Spleen (tissue), 13 donors: ENCODE measurements at places on chromosomes 5 and 9. TPM values are rescaled to one million over a fixed set of nuclear protein-coding genes. Genes with fewer than 3 reads are reported as not detected.

The FGD3 gene
- 86.9 TPM for total RNA-seq

The KIF20A gene
- 3.8 TPM for total RNA-seq

The PRRX2 gene
- total RNA-seq: not detected

The IL7R gene
- total RNA-seq: 98.0 TPM

The ACOT12 gene
- total RNA-seq: not detected

The PCDHA1 gene
- not detected for total RNA-seq

GRCh38 chr9:124139001-124139400, 118.7 kb upstream of the NEK6 start:
- no peak for DNase-seq

GRCh38 chr9:107491081-107492053, 1.8 kb upstream of the KLF4 start:
- peak; percentile 76 for DNase-seq

DNA sequence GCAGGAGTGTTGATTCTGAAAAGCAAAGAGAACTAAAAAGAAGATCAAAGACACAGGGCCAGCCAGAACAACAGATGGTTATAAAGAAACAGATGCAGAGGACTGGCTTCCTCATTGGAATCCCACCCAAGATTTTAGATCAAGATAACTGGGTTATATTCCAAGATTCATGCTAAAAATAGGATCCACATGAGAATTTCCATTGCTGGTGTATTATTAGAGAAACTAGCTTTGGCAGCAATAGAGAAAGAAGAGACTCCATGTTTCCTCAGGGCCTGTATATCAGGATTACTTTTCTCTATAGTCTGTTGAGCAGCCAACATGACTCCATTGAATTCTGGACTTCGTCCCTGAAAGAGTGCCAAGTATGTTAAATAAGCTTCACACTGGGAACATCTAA, 367.3 kb downstream of the TUSC1 start:
- DNase-seq: no peak

- no peak for DNase-seq
These were observed 30.9 kb downstream of the GLT6D1 start for GRCh38 chr9:135608294-135608998.

DNA sequence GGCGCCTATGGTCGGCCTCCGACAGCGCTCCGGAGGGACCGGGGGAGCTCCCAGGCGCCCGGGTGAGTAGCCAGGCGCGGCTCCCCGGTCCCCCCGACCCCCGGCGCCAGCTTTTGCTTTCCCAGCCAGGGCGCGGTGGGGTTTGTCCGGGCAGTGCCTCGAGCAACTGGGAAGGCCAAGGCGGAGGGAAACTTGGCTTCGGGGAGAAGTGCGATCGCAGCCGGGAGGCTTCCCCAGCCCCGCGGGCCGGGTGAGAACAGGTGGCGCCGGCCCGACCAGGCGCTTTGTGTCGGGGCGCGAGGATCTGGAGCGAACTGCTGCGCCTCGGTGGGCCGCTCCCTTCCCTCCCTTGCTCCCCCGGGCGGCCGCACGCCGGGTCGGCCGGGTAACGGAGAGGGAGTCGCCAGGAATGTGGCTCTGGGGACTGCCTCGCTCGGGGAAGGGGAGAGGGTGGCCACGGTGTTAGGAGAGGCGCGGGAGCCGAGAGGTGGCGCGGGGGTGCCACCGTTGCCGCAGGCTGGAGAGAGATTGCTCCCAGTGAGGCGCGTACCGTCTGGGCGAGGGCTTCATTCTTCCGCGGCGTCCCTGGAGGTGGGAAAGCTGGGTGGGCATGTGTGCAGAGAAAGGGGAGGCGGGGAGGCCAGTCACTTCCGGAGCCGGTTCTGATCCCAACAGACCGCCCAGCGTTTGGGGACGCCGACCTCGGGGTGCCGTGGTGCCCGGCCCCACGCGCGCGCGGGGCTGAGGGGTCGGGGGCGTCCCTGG, 561 bp downstream of the DAPK1 start:
- peak; percentile 83 for DNase-seq

DNA sequence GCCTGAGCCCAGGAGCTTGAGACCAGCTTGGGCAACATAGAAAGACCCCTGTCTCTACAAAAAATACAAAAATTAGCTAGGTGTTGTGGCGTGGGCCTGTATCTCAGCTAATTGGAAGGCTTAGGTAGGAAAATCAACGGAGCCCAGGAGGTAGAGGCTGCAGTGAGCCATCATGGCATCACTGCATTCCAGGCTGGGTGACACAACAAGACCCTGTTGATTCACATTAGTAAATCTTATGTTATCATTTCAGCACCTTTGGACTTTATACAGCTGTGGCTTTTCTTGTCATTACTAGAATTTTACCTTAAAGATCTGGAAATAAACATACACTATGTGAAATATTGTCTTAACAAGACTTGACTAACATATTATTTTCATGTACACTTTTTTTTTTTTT, 185.0 kb downstream of the ZNF608 start:
- DNase-seq: no peak

GRCh38 chr9:27548055-27548741, 18.6 kb upstream of the MOB3B start:
- DNase-seq: no peak

- DNase-seq: no peak
These were observed 463.1 kb downstream of the DMAC1 start for GRCh38 chr9:7336356-7337065.

DNA sequence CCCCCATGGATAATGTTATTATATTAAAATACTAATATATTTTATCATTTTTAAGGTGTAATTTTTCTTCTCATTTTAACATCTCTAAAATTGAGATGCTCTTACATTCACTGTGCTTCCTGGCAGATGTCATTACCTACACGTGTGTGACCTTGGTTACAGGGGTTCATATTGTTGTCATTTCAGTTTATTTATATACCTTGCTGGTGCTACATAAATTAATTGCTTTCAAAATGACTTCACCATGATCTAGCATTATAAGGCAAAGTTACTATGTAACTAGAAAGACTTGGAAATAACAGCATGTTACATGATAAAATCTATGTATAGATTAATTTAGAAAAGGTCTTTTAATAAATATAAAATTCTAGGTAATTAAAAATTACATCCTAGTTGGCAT, 60.9 kb downstream of the ARHGEF28 start:
- no peak for DNase-seq

DNA sequence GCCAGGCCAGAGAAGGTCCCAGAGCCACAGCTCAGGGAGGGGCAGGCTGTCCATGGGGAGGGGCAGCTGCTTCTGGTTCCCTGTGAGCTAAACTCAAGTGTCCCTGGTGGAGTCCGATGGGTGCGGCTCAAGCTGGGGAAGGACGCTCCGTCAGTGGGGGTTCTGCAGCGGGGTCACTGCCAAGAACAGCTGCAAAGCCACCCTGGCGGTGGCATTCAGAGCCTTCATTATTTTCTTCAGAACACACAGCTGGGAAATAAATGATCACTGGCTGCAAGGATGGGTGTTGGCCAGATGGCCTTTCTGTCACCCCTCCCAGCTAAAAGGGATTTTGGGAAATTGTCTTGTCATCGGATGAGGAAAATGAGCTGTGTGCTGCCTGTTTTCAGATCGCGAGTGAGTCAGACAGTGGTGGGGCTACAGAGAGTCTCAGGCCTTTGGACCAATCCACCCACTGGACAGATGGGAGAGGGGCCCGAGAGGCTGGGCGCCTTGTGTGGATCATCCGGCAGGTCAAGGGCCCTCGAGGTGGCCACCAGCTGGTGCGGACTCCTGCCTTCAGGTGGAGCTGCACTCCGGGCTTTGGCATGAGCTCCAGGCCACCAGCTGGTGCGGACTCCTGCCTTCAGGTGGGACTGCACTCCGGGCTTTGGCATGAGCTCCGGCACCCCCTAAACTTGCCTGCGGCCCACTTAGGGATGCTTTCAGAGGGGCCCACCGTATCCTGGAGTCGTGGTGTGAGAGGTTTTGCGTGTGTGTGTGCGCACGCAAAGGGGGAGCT, 17.9 kb upstream of the GFPT2 start:
- no peak for DNase-seq

DNA sequence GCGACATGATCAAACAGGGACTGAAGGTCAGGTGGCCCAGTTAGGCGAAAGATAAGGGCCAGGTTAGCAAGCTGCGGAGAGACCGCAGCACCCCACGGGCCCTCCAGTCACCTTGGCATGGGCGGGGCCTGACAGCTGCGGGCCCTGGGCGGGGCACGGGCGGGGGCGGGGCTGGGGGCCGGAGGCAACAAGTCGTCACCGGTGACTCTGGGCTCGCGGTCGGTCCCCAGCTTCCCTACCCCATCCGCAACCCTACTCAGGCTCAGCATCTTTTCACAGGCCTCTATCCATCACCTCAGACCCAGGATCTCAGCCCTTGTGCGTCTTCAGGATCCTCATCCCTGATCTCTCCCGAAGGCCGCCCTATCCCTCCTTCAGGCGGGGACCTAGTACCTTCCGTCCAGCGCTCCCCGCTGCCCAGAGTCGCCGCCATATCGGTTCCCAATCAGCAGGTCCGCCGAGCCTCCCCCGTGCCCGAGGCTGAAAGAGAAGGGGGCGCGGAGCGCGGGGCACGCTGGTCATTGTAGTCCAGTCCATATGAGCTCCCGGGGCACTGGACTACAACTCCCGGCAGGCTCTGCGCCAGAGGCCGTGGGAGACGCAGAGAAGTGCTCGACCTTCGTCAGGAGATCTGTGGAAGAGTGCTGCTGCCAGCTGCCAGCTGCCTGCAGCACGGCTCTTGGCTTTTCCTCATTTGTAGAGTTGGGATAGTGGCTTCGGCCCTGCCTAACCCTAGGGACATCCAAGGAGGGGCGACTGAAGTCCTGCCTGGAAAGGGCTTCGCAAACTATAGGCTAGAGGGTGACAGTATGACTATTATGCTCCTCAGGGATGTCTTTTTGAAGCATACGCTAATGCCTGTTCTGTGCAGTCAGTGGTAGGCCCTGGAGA, at the start of gene DNAJC18:
Gene DNAJC18, minus strand, starts transcription at position 513 of the 891 bp plus-strand sequence. Its CDS starts 80 bp downstream, at position 433.
- DNase-seq: peak; percentile 98

DNA sequence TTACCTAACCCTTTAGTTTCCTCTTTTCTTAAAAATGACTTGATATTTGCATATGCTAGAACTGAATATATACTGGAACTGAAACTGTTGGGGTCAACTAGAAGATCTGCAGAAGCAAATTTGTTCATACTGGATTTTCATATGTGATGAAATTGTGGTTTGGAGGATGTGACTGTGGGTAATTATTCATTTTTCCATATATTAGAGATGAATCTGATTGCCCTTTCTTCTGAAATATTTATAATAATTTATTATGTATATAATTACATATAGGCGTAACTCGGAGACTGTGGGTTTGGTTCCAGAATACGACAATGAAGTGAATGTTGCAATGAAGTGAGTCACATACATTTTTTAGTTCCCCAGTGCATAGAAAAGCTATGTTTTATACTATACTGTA, 149.1 kb downstream of the ATP10B start:
- DNase-seq: no peak

DNA sequence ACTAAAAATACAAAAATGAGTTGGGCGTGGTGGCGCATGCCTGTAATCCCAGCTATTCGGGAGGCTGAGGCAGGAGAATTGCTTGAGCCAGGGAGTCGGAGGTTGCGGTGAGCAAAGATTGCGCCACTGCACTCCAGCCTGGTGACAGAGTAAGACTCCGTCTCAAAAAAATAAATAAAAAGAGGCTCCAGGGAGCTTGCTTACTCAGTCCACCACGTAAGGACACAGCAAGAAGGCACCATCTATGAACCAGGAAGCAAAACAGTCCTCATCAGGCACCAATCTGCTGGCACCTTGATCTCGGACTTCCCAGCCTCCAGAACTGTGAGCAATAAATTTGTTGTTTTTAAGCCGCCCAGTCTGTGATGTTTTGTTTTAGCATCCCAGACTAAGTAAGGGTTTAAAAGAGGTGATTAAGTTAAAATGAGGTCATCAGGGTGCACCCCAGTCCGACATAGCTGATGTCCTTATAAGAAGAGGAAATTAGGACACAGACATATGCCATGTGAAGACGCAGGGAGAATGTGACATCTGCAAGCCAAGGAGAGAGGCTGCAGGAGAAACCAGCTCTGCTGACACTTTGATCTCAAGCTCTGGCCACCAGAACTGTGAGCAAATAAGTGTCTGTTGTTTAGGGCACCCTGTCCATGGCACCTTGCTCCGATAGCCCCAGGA, 45.9 kb downstream of the C9orf50 start:
- DNase-seq: no peak

DNA sequence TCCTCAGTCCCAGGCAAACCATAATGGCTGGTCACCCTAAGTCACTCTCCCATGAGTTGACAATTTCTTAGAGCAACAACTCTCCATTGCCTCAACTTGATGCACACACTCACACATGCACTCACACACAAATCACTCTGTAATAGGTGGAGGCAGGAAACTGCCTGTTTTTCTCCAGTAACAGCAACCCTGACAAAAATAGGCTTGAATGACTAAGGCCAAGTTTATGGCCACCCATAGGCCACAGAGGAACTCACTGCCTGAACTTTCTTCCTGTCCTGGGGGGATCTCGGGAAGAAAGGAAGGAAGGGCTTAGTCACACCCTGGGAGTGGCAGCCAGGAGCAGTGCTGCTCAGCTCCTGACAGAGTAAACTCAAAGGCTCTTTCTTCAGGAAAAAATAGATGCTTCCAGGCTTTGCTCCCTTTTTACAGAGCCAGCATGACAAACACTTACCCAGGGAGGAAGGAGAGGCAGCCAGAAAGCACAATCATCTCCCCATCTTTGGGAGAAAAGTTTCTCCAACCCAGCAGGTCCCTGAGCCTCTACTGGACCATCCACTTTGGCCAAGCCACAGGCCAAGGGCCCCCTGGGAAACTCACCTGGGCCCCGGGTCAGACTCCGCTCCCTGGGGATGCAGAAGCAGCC, 368 bp downstream of the SH3TC2 start:
- DNase-seq: no peak

DNA sequence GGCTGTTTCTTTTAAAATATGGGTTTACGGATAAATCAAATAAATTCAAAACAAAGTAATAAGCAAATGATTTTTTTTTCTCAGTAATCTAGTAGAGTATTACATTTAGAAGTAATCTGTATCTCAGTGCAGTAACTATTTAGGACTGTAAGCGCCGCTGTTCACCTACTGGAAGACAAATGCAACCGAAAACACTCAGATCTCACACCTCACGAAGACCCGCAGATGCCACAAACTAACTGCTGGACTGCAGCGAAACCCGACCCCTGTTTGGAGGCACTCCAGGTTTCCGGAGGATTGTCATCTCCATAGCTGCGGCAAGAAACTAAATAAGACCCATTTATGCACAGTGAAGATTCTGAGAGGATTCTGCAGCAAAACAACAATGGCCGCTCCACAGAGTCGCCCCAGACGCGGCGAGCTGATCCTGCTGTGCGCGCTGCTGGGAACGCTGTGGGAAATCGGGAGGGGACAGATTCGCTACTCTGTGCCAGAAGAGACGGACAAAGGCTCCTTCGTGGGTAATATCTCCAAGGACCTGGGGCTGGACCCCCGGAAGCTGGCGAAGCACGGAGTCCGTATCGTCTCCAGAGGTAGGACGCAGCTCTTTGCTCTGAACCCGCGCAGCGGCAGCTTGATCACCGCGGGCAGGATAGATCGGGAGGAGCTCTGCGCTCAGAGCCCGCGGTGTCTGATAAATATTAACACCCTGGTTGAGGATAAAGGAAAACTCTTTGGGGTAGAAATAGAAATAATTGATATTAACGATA, at the start of gene PCDHGA8:
Gene PCDHGA8, plus strand, starts transcription at position 205 of the 770 bp plus-strand sequence. Its CDS starts 181 bp downstream, at position 386.
- DNase-seq: no peak

GRCh38 chr9:14887149-14887548, 23.1 kb downstream of the FREM1 start:
- DNase-seq: no peak
